ENCODE measurements at places on chromosomes 5 and 9.

- DNase-seq, result peak; percentile 18
Measured at GRCh38 chr5:139593716-139594319, 32.7 kb downstream of the UBE2D2 start.

DNA sequence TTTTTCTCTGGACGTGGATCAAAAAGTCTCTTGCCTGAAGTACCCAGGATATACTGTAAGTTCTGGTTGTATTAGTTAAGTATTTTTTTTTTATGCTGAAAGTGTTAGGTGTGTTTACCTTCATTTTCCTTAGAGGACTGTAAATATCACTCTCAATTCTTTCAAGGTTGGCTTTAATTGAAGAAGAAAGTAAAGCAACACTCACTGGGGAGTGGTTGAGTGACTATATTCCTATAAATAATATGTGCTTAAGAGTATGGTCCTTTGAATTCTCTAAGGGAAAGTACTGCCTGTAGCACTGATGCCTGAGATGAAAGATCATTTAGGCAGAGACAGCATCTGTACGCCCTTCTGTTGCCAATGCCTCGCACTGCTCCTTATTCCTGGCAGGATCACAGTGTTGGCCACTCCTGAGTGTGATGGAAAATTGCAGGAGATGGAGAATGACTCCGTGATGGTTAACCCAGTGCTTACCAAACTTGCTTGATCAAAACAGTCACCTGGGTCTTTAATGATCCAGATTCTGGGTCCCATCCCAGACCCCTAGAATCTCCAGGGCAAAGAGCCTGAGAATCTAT, 182.0 kb upstream of the MPDZ start:
- no peak for DNase-seq

DNA sequence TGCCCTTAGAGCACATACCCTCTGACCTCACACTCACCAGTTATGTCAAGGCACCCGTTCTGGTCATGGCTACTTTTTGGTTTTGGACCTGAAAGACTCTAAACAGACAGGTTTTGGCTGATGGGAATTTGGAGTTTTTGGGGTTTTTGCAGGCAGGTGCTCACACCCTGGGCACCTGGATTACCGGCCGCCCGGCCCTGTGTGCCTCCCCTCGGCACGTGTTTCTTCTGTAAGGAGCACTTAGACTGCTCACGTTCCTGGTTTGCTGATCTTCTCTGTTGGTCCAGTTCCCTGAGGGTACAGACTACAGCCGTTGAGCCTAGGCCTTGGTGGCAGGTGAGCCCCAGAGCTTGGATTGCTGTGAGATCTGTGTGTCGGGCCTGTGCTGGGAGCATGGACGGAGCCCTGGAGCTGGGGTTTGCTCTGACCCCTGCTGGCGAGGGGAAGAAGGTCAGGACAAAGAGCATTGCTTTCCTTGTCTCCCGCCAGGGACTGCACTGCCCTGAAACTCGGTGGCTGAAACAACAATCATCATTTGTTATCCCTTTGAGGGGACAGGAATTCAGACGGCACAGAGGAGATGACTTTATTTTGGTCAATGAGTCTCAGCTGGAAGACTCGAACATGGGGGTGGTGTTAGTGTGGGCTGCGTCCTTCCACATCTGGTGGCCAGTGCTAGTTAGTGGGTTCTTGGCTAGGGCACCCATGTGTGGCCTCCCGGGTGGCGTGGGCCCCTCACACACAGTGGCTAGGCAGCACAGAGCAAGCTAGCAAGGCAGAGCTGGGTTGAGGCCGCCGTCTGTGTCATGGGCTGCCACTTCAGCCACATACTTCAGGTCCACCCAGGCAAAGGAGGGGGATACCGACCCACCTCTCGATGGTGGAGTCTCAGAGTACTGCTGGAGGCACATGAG, 76.4 kb downstream of the EHMT1 start:
- no peak for DNase-seq

DNA sequence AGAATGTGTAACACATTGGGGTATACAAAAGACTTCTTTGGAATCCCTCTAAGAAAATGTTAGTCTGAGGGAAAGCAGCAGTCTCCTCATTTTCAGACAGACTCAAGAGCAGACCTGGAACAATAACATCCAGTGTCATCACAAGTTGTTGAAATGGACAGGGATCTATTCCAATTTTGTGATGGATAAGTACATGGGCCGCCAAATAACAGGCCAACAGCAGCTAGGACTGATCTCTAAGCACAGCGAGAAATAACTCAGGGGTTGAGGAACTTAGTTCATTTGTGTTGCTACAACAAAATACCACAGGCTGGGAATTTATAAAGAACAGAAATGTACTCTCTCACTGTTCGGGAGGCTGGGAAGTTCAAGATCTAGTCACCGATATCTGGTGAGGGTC, 7.6 kb upstream of the ITGA2 start:
- DNase-seq, result no peak

- DNase-seq, result no peak
Measured at GRCh38 chr5:2566284-2566683, 185.2 kb downstream of the IRX2 start.

- no peak for DNase-seq
Measured at GRCh38 chr5:61256474-61256873, 75.6 kb upstream of the ZSWIM6 start.

Measured in HFFc6 (cell line).